Natural killer cell treated with Interleukin-12 subunit alpha and Interleukin-12 subunit beta and Interleukin-15 and Interleukin-18, amount 100 ng/mL, for 72 hours (primary cell): ENCODE measurements at places on chromosomes 7 and 10.

DNA sequence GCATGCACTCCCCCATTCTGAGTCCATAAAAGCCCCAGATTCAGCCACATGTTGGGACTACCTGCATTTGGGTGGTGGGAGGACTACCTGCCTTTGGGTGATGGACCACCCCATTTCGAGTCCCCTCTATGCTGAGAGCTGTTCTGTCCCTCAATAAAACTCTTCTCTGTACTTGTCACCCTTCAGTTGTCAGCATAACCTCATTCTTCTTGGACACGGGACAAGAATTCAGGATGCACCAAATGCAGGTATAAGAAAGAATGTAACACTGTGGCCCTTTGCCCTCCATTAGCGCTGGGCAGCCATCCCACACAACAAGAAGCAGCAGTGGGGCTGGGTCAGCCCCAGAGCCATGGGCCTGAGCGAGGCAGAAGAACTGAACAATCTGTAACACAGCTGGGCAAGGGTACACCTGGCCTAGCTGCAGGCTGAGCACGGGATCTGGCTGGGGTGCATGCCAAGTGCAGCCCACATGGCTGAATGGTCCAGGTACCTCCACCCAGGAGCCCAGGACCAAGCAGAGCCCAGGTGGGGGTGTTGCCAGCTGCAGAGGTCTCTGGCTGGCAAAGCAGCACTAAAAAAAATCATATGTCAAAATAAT, 1344.3 kb upstream of the LRRTM3 start:
- no peak for DNase-seq

DNA sequence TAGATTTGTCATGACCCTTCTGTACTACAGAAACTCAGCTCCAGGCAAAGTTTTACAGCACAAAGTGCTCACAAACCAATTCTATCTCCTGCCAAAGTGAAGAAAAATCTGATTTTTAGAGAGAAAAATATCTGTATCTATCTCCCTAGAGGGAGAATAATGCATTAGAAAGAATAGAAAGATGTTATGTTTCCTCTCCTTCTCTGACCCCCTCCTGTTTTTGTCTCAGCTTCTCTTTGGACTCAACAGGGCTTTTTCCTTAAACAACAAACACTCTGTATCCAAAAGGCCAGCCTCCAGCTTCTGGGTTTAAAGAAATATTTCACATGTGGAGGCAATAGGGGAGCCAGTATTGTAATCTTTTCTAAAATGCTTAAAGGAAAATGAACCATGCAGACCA, 627.4 kb downstream of the REEP3 start:
- no peak for DNase-seq

- no peak for DNase-seq
Measured at GRCh38 chr10:3452173-3452626, 279.6 kb upstream of the PITRM1 start.

GRCh38 chr10:60989400-60989876, 45.5 kb upstream of the RHOBTB1 start:
- DNase-seq = no peak

DNA sequence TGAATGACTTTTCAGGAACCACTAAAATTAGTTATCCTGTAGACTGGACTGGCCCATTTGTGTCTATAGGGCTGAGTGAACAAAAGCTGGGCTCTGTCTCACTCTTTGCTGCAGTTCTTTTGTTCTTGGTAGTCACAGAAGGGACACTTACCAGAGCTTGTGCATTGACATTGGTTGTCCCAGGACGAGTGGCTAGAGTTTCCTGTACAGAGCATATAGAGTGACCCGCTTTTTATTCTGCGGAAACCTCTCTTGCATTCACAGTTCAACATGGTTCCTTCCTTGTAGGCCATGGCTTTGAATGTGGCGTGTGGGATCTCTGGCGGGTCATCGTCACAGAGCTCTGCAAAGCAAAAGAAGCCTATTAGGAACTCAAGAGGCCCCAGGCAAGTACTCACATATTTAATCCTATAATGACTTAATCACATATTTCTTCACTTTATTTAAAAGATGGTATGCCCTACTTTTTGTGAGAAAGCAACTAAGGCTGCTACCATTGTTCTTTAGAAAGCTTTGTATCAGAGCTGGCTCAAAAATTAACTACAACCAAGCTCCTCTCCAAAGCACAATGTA, 36.4 kb downstream of the IL2RA start:
- DNase-seq = no peak

DNA sequence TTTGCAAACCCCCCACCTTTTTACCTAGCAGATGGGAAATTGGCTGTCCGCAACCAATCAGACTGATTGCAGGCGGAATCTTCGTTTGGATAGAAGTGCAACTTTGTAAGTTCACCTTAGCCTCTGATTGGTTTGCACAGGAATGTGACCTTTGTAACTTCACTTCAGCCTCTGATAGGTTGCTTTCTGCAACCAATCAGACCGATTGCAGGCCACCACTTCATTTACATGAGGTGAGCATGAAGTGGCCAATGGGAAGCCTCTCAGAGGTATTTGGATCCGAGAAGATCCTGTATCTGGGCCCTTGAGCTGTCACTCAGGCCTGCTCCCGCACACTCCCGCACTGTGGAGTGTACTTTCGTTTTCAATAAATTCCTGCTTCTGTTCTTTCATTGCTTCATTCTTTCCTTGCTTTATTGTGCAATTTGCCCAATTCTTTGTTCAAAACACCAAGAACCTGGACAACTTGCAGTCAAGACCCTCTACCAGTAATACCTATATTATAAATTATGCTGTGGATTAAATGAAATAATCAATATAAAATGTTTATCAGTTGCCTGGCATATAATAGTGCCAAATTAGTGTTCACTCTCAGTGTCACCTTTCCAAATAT, 491.4 kb downstream of the PLXNA4 start:
- no peak for DNase-seq

DNA sequence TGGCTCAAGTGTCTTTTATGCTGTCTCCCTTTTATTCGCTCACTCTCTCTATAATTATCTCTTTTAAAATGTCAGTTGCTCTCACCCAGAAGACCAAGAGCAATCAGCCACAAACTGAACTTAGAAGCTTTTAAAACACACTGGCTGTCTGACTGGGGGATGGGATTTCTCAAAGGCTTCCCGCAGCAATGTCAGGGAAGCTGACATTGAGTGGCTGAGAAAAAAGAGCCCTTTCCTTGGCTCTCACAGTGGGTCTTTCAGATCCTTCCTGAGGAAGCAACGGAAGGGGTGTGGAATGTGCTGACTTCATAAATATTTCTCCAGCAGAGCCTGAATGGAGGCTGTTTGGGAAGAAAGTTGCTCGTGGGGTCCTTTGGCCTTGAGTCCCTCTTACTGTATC, 445.7 kb upstream of the C7orf33 start:
- no peak for DNase-seq
